RKO (cell line): ENCODE measurements at places on chromosomes 13 and 19.

DNA sequence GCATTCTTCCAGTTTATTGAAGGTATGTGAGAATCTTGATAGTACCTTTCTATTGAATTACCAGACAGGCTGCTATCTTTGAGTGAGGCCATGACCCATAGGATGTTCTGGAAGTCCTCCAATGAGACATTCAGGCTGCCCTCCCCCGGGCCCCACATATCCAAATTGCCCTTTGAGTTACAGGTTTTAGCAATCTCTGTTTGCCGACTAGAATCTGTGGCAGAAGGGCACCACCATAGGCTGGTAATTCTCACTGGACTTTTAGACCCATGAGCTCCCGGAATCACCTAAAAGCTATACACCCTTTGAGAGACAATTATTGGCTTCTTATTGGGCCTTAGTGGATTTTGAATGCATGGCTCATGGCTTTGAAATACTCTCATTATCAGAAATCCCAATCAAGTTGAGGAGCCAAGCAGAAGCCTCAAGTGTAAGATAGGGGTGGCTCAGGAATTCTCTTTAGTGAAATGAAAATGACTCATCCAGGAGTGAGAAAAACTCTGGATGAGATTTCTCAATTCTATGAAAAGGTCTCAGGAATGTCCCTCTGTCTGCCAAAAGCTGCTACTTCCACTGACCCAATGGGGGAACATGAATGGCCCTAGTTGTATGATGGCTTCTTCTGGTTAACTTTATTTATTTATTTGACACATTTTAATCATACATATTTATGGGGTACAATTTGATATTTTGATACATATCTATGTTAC is 172.1 kb upstream of the CSNK1A1L start:
- no peak for DNase-seq

DNA sequence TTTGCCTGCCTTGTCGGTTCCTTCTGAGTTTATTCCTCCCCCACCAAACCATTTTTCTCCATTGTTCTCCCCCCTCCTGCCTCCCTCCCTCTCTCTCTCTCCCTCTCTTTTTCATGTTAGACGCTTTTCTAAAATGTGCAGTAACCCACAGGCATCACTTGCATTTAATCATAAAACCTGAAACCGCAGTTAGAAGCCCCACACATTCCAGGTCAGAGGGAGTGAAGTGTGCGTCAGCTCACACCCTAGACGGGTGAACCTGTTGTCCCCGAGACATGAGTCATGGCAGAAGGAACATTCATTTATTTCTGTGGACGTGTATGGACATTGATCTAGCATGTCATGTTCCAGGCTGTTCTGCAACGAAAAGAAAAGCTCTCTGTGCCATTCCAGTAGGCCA is 19.9 kb downstream of the ONECUT3 start:
- peak; percentile 60 for DNase-seq

DNA sequence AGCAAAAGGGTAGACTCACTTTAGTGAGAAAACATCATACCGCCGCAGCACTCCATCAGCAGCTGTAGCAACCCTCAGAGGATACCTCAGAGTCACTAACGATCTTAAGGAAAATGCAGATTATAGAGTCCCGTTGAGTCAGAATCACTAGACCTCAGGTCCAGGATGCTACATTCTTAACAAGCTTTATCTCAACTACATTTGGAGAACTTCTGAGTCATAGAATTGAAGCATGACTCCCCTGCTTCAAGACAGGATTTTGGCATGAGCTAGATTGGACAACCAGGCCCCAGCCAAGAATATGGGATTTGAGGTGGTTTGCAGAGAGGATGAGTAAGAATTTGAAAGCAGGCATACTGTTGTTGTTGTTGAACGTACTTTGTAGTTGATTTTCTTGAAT is 118.9 kb upstream of the UBL3 start:
- peak; percentile 9 for DNase-seq

- no peak for DNase-seq
These were observed 4.0 kb downstream of the ICAM5 start for GRCh38 chr19:10293637-10294367.

- peak; percentile 91 for DNase-seq
These were observed 8.9 kb upstream of the TPM4 start for GRCh38 chr19:16067205-16067938.

DNA sequence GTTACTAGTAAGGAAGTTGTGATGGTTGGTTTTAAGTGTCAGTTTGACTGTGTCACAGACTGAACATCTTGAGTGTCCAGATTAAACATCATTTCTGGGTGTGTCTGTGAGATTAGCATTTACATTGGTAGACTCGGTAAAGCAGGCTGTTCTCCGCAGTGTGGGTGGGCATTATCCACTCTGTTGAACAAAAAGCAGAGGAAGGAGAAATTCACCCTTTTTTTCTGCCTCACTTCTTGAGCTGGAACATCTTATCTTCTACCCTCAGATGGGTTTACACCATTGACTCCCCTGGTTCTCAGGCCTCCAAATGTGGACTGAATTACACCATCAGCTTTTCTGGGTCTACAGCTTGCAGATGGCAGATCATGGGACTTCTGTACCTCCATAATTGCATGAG is 63.7 kb upstream of the ZDHHC20 start:
- DNase-seq = no peak

GRCh38 chr13:71087432-71087831 is 779.6 kb downstream of the DACH1 start:
- no peak for DNase-seq

DNA sequence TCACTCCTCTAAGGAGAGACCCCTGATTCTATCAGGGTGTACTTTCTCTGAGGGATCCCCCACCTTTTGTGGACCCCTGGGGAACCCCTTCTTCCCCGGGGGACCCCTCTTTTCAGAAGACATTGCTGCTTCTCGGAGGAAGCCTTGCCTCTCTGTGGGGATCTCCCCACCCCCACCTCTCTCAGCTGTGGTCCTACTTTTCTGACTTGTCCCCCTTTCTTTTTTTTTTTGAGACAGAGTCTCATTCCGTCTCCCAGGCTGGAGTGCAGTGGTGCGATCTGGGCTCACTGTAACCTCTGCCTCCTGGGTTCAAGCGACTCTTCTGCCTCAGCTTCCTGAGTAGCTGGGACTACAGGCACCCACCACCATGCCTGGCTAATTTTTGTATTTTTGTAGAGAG is 18.4 kb upstream of the GATAD2A start:
- DNase-seq = no peak

DNA sequence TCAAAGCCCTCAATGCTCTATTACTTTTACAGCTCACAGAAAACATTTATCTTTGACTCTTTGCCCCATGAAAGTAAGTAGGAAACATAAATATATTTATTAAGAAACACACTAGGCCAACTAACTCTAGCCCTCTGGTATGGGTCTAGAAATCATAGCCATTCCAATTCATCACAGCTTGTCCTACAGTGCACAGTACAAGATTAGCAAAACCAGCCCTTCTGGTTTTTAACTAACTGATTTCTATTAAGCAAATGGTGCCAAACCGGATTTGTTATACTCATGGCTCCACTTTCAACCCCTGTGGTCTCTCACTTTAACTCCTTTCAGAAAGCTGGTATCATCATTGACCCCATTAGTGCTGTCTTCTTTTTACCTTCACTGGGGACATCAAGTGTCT is 5.6 kb upstream of the LRRC63 start:
- DNase-seq = no peak

- DNase-seq = no peak
These were observed 471.0 kb downstream of the COG6 start for GRCh38 chr13:40126306-40127085.

DNA sequence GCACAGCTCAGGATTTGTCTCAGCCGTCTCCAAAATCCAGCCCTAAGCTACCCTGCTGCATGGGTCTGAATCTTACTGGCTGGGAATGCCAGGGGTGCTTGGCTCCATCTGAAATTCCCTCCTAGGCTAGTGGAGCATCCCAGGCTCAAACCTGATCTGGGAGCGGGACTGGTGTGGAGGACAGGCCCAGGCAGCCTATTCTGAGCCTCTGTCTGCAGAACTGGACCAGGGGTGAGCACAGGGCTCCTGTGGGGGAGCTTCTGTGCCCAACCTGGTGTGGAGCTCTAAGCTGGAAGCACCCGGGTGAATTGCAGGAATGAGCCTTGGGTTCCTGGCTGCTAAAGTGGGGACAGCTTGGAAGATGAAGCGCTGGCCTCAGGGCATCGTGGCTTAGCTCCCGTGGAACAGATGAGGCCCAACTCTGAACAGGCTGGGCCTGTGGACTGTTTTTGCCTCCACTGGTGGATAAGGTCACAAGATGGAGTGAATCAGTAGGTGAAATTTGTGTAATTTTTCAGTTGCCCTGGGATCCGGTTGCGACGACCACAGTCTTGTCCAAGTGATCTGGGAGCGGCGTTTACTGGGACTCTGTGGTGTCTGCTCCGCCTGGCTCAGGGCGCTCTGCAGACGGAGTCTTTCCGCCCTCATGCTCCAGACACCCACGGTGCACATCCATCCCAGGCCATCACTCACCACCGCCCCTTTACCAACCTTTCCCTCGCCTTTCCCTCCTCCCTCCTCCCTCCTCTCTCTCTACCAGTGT is 79.5 kb downstream of the TEX29 start:
- no peak for DNase-seq

DNA sequence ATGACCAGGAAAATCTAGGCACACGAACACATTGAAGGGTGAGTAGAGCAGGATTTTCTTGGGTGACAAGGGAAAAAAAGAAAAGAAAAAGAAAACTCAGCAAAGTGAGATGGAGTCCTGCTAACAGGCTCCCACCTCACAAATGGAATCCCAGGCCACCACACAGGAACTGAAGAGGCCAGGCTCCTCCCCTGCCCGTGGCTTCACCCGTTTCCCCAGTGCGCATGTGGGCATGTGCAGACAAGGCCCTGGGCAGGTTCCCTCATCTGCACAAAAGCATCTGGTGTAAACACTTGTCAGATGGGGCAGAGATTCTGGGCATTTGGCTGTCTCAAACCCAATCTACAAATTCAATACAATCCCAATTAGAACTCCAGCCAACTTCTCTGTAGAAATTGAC is 24.5 kb downstream of the CFAP97D2 start:
- no peak for DNase-seq

GRCh38 chr13:80235166-80235966 is 105.6 kb downstream of the SPRY2 start:
- no peak for DNase-seq

GRCh38 chr13:65787082-65787481 is 1443.1 kb downstream of the PCDH9 start:
- no peak for DNase-seq

GRCh38 chr13:113883921-113884804 is 20.3 kb upstream of the GAS6 start:
- DNase-seq = no peak

DNA sequence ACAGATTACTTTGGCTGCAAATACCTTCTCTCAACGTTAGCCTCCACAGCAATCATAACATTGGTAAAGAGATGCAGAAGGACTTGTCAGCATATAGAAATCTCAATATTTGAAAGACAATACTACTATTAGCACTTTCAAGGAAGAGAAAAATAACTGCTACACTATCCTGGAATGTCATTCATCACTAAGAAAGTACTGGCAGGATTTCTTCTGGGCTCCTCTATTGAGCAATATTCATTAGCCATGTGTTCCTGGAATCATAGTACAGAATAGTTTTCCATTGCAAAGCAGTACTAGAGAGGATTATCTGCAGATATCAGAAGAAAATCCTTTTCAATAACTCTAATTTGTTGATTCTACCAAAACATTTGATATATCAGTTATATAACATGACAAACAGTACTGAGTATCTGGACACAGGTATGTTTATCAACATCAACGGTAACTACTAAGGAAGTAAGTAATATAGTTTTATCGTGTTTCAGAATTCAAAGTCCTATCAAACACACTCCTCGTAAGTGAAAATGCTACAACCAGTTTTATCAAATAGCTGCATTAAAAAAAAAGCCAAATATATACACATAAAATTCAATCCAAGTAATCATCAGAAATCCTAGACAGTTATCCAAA is 27.3 kb downstream of the INTS6 start:
- no peak for DNase-seq

GRCh38 chr13:80524447-80525215 is 183.7 kb upstream of the SPRY2 start:
- no peak for DNase-seq

DNA sequence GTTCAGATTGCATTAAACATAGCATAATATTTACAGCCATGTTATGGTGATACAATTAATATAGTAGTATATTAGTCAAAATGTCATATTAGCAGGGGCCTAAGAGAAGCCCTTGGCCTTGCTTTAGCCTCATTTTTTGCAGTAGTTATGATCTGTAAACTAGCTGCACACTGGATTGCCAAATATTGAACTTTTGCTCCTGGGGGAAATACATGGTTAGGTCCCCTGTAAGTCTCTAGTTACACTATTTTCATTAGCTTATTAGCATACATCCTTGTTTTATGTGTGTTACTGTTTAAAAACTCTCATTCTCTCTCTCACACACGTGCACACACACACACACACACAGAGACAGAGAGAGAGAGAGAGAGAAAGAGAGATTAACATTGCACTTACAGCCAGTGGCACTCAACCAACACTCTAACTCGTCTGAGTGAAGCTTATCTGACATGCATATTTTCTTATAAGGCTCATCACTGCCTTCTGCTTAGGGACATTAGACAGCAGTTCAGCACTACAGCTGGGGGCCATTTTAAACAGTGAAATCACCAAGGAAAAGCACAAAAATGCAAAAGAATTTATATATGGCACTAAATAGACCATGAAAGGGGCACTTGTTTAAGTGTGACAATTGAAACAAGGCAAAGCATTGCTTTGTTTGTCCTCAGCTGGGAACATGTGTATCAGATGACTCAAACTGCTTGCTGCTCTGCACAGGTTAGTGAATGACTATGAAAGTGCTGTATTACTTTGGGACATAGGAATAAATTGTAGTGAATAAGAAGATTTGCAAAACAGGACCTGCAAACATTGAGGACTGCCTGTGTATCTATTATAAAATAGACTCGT is 278.7 kb downstream of the GPC6 start:
- DNase-seq = no peak

DNA sequence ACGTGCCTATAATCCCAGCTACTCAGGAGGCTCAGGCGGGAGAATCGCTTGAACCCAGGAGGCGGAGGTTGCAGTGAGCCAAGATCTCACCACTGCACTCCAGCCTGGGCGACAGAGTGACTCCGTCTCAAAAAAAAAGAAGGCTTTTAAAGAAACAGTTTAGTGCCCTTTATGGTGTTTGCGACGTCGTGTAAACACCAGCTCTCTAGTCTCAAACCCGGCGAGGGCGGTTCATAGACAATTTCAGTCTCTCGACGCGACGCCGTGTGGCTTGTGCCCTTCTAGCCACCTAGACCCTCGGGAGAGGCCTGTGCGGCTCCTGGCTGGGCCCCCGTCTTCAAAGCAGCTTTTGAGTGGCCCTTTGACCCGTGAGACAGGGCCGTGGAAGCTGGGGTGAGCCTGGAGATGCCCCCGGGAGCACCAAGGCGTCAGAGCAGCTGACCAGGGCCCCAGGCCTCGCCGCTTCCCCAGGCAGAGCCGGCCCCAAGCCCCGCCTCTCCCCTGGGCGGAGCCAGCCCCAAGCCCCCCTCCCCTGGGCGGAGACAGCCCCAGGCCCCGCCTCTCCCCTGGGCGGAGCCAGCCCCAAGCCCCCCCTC is 5.0 kb upstream of the MADCAM1 start:
- peak; percentile 57 for DNase-seq

- no peak for DNase-seq
These were observed 2.6 kb downstream of the NAPSA start for GRCh38 chr19:50362656-50363424.

- DNase-seq = no peak
These were observed 254.1 kb upstream of the RXFP2 start for GRCh38 chr13:31485183-31485582.
